ENCODE measurements at places on chromosomes 5 and 9. TPM values are rescaled to one million over a fixed set of nuclear protein-coding genes. Genes with fewer than 3 reads are reported as not detected.

GRCh38 chr5:175652741-175653663, 4.9 kb upstream of the HRH2 start:
- DNase-seq, result peak; percentile 37

GRCh38 chr9:759541-759940, 82.0 kb upstream of the DMRT1 start:
- no peak for DNase-seq

- no peak for DNase-seq
These were observed 109.8 kb upstream of the EDIL3 start for GRCh38 chr5:84494453-84494852.

- no peak for DNase-seq
These were observed 33.6 kb upstream of the HSD17B4 start for GRCh38 chr5:119418606-119419100.

GRCh38 chr5:91381774-91382359, 1.2 kb downstream of the ARRDC3 start:
- DNase-seq, result peak; percentile 85

DNA sequence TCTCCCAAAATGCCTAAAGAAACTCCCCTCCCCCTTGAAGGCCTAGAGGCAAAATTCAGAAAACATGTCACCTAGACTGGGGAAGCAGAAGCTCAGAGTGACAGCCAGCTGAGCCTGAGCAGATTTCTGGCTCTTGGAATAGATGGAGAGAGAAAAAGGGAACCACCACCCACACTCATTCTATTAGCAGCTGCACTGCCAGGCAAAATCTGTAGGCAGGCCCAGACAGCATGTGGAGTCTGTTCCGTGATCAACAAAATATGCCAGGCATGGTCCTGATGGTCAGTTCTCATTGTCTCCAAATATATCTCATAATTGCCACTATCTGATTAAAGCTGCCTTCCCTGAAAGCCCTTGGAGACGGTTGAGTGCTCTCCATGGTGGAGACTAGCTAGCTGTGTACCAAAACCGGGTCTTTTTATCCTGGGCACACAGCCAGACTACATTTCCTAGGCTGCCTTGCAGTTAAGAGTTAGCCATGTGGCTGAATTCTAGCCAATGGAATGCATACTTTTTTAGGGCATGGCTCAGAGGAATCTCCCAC, 131.7 kb upstream of the GPR151 start:
- DNase-seq, result no peak

- no peak for DNase-seq
These were observed 72.1 kb upstream of the GALNT10 start for GRCh38 chr5:154118385-154118784.

- no peak for DNase-seq
These were observed 310.9 kb downstream of the TRIM36 start for GRCh38 chr5:114858665-114859437.

DNA sequence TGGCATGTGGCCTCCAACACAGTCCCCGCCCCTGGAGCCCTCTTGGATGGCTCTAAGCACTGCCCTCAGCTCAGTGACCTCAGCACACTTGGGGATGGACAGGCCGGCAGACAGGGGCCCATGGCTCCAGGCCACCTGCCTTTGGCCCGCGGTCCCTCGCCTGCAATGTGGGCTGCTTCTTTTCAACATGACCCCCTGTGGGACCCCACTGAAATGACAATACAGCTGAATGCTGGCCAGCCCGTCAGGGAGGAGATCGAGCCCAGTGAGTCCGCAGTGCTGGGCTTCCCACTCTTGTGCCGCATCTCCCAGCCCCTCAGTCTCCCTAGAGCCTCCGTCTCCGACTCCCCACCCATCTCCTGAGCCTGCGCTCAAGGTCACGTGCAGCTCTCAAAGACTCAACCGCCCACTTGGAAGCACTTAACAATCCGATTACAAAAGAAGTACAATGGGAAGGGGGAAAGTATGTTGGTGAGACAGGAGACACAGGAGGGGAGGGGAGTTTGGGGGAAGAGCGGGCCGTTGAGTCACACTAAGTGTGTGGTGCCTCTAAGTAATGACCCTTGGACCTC, 238.9 kb downstream of the HSPA4 start:
- DNase-seq, result no peak

DNA sequence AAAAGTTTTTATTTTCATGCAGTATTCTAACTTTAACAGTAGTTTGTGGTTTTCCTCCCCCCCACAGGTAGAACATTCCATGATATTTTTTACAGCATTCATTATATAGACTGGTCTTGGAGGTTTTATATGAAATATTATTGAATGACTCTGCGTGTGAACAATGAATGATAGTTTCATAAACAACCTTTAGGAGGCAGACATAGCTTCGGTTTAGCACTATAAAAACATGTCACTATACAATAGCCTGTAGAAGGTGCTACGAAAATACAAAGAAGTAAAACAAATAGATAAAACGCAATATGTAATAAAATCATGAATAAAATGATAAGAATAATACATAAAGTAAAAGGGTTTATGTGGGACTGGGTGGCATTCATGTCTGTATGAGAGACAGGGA, 8.5 kb downstream of the KLF4 start:
- DNase-seq, result no peak

DNA sequence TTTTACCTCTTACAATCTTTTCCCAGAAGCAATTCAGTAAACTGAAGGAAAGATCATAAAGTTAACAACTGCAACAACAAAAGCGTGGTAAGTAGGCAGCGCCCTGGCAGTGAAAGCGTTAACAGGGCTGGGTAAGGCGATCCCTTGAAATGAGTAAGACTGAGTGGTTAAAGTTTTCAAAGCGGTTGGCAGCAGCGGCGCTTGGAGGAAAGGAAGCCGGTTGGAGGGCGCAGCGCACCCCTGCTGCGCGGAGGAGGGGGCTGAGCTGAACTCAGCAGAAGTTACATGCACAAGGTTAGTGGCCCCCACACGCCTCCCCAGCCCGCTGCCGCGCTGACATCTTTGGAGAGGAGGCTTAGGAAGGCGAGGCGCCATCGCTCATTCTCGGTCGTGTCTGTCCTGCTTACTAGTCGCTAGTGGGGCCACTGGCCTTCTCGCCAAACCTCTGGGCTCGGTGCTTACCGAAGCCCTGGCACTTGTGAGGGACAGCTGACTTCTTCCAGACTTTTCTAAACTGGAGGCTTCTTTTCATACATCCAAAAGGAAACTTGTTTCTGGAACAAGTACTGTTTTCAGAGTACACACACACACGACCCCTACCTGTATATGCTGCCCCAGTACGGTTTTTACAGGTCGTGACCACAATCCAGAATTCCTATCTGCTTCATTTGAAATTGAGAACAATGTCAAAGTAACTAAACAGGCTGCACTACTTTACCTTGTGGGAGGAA, at the start of gene SH3RF2:
SH3RF2 (plus strand) TSS at position 178 of the 731 bp plus-strand sequence. CDS start 1,351 bp downstream, outside the sequence.
- DNase-seq, result no peak

DNA sequence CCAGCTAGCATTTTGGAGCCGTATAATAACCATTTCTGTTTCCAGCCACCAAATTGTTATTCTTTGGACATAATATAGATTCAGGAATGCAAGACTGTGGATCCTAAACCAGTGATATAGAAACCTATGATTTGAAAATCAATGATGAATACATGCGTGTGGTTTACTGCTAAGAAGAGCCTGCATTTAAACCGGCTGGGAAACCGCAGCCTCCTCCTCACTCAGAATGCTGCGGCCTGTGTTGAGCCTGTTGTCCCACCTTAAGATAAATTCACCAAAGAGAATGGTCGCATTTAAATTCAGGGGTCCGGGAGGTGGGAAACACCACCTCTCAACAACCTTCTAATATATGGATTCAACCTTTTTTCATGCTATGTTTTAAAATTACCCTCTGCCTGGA, 148.0 kb downstream of the MEF2C start:
- DNase-seq, result no peak

DNA sequence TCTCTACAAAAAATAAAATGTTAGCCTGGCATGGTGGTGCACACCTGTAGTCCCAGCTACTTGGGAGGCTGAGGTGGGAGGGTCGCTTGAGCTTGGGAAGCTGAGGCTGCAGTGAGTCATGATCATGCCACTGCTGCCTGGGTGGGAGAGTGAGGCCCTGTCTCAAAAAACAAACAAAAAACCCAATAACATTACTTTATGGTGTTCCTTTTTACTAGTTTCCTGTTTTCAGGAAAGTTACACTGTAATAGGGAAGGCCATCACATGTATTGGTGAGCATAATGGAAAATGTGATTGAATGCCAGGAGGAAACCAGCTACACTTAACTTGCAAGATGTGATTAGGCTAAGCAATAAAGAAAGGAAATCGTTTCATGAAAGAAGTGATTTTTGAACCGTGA, 42.7 kb downstream of the SV2C start:
- DNase-seq, result no peak

DNA sequence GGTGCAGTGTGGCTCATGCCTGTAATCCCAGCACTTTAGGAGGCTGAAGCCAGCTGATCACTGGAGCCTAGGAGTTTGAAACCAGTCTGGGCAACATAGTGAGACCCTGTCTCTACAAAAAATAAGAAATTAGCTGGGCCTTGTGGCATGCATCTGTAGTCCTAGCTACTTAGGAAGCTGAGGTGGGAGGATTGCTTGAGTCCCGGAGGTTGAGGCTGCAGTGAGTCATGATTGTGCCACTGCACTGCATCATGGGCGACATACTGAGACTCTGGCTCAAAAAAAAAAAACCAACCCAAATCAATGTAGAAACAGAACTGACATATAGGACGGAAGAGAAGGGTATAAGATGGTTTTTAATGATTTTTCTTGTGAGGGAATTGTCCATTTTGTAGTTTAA, 27.7 kb downstream of the G3BP1 start:
- no peak for DNase-seq

DNA sequence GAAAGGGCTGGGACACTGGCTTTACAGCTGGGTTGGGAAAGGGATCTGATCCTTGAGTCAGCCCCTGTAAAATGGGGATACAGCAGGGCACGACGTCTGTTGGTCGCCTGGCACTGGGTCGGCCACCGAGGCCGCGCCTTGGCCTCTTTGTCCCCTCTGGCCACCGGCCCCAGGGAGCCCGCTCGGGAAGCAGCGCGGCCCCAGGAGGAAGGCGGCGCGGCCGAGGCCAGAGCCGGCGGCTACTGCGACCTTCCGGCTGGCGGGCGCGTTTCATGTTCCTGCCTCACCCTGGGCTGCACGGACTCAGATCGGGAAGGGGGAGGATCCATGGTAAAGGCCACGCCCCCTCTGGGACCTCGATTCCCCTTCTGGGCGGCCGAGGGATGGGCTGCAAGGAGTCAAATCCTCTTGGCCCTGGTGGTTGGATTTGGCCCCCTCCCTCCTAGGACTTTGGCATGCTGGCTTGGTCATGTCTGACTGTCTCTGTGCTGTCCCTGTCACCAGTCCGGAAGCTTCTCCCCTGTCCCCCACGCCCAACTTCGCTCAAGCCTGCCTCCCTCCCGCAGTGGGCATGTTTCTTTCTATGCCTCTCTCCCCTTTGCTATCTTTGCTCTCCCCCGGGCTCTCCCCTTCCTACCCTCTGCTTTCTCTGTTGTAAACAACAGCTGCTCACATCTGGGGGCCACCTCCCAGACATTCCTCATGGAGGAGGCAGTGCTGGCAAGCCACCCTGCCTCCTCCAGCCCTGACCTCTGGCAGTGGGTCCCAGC, 25.8 kb downstream of the FPGS start:
- no peak for DNase-seq

DNA sequence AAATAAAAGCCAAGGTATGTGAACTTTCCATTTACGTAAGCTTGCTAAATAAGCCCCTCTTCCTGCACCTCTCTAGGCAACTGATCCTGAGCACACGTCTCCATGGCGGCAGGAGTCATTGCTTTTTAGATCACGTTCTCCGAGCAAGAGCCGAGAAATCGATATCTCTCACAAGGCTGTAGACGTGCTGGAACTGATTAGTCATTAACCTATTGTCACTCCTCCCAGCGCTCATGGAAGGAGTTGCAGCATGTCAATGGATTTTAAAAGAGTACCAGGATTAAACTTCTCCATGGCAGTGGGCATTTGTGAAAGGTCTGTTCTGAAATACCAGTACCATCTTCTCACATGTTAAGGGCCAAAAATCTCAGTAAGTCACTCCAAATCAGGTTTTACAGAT, 4.7 kb upstream of the ADCY2 start:
- DNase-seq, result no peak

DNA sequence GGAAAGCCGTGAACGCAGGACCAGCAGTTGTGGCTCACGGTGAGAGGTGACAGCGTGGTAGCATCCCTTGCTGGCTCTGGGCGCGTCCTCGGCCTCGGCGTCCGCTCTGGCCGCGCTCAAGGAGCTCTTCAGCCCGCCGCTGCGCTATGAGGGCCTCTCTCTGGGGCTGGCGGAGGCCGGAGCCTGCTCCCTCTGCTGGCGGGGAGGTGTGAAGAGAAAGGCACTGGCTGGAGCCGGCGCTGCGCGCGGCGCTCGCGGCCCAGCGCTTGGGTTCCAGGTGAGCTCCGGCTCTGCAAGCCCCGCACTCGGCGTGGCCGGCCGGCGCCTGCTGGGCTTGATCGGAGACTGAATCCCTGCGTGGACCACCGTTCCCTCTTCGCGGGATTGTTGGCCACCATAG, 705.6 kb downstream of the SEMA5A start:
- no peak for DNase-seq

DNA sequence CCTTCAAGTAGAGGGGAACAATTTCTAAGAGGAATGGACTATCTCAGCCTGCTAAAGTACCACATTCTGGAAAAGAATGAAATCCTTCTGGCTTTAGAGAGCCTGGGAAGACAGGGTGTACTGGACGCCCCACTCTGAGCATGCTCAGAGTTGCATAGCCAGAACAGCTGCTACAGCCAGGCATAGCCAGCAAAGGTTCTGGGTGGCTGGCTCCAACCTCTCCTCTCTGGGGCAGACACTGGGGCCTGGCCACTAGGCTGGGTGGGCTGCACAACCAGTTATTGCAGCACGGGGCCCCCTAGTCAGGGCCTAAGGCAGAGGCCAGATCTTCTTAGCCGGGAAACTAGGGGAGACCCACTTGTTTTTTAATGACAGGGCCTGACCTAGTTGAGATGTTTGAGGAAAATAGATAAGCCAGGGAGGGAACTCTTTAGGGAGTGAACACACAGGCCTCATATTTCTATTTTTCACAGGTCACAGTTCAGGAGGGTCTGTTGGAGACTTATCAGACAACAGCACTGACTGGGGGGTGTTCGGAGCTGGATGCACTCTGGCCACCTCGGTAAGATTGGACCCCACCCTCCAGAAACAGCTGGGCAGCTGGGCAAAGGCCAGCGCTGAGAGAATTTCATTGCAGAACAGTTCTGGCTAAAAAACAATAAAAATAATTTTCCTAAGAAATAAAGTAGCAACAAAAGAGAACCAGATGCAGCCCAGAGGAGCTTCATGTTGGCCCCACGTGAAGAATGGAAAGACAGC, 142.9 kb downstream of the LPAR1 start:
- no peak for DNase-seq

- DNase-seq, result no peak
These were observed 300.0 kb upstream of the VLDLR start for GRCh38 chr9:2321523-2322148.

- no peak for DNase-seq
These were observed 246.1 kb upstream of the MEF2C start for GRCh38 chr5:89128906-89129625.

POU5F2 gene
- polyA plus RNA-seq, result not detected

GARIN3 gene
- polyA plus RNA-seq, result not detected

CTNNAL1 gene
- polyA plus RNA-seq, result not detected

ADCY2 gene
- not detected for polyA plus RNA-seq

PPIP5K2 gene
- polyA plus RNA-seq, result 42.2 TPM

GRIN3A gene
- polyA plus RNA-seq, result not detected

PKD2L2 gene
- 0.23 TPM for polyA plus RNA-seq

CNTNAP3B gene
- not detected for polyA plus RNA-seq

DEPDC1B gene
- 0.67 TPM for polyA plus RNA-seq

CDC20B gene
- polyA plus RNA-seq, result not detected

SPAAR gene
- polyA plus RNA-seq, result not detected

SNCB gene
- not detected for polyA plus RNA-seq

GPR21 gene
- not detected for polyA plus RNA-seq

PHYKPL gene
- 33.3 TPM for polyA plus RNA-seq

PCDHA8 gene
- polyA plus RNA-seq, result not detected

TAF11L5 gene
- not detected for polyA plus RNA-seq

BSPRY gene
- 3.7 TPM for polyA plus RNA-seq
